ENCODE measurements at places on chromosomes 16 and 17.

- DNase-seq, result no peak
These were observed 2.5 kb upstream of the AIPL1 start for GRCh38 chr17:6437466-6437865.

GRCh38 chr16:56451753-56452689, 667 bp downstream of the OGFOD1 start:
- peak; percentile 17 for DNase-seq

DNA sequence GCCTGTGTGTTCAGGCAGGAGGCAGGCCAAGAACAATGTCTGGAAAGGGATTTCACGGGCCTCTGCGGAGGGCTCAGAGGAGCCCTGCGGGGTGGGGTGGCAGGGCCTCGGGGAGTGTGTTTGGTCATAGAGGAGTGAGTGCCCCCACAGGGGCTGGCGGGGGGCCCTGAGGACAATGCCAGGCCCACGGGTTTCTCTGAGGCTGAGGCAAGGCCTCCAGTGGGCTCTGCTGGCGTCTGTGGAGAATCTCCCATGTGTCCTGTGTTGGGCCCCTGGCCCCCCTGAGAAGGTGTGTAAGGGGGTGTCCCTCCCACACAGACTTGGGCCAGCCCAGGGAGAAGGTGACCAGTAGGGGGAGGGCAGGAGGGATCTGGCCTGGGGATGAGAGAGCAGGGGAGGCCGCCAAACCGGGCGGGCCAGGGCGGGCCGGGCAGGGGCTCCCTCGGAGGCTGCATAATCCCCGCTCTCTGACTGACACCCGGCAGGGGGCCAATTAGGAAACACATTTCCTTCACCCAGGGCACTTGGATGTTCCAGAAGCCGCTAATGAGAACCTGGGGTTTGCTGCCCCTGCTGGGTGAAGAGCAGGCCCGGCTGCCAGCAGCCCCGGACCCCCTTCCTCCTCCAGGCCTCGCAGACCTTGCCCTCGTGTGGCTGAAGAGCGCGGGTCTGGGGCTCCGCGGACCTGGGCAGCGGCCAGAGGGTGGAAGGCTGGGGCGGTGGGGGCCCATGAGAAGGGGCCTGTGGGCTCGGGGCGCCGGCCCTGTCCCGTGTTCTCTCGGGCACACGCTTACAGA, 204.2 kb downstream of the NTN1 start:
- no peak for DNase-seq

- DNase-seq, result no peak
These were observed 3.2 kb upstream of the GRIN2C start for GRCh38 chr17:74862919-74863318.

GRCh38 chr16:12305847-12306801, 329.6 kb downstream of the SNX29 start:
- no peak for DNase-seq

Data from MM.1S (cell line).